Spinal cord (tissue), 10 donors: ENCODE measurements at places on chromosomes 6 and 20. TPM values are rescaled to one million over a fixed set of nuclear protein-coding genes. Genes with fewer than 3 reads are reported as not detected.

Gene SLCO4A1
- 2.8 TPM for total RNA-seq

Gene SLC17A1
- total RNA-seq: not detected

Gene BHLHE23
- not detected for total RNA-seq

Gene PLEKHG1
- total RNA-seq: 34.4 TPM

DNA sequence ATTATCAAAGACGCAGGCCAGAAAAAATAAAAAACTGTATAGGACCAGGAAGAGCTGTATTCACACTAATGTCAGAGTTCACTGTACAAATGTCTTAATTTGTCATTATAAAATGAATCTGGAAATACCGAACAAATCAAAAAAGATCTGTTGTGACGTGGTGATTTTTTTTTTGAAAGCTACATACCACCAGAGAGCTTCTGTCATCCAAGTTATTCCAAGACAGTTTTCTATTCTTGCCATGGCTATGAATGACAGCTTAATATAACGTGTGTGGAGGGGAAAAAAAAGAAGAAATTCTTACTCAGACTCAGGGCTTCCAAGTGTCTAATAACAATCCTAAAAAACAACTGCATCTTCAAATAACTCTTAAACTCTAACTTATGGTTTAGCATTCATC, 328.8 kb upstream of the BTBD3 start:
- no peak for DNase-seq

GRCh38 chr6:21325201-21325856, 268.2 kb upstream of the SOX4 start:
- DNase-seq: no peak

GRCh38 chr6:4174042-4174441, 38.7 kb upstream of the ECI2 start:
- DNase-seq: no peak

GRCh38 chr6:125798734-125799508, 8.2 kb downstream of the NCOA7 start:
- DNase-seq: no peak
